ENCODE measurements at places on chromosomes 2 and 18.

DNA sequence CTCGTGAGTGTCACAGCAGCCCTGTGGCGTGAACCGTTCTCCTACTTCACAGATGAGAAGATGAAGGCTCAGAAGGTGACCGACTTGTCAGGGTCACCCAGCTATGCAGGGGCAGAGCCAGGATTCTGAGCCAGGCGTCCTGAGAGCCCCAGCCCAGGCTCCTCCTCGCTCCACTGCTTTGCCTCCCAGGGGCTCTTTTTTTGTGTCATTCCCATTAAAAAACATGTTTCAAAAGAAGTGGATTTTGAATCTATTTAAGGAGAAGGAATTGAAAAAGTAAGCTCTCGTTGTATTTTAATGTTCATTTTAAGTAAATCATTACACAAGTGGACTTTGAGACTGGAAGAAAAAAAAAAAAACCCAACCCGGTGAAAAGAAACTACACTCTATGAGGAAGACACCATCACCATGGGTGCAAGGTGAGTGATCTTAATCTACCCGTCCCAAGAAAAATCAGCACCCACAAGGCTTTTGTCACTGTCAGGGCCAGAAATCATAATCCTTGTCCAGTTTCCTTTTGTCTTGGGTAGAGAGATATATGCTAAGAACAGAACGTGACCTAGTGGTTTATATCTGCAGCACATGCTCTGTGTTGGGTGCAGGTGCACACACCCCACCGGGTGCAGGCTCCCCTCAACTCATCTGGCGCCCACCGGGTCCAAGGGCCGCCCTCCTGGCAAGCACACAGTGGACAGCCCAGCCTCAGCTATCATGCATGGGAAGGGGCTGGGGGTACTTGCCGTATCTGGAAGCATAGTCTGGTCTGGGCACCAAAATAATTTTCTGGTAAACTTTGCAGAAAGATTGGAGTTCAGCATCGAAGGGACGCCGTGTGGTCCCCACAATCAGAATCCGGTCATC is 73.5 kb upstream of the ASB18 start:
- DNase-seq = no peak

DNA sequence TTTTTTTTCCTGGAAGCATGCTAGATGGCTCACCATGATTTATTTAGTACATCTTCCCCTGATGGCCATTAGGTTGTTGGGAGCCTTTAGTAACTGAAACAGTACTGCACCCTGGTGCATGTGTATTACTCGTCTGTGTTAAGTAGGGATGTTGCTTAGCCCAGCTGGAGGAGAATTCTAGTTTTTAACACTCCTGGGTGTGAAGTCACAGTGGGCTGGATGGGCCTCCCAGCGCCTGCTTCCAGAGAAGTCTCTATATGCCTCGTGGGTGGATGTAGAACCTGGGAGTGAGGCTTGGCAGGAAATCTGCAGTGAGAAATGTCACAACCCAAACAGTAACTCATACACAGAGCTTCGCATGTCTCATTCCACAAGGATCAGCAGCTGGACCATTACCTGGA is 28.9 kb upstream of the NT5DC4 start:
- no peak for DNase-seq

GRCh38 chr2:213315168-213315876 is 31.1 kb downstream of the SPAG16 start:
- no peak for DNase-seq

GRCh38 chr2:102662833-102663232 is 43.5 kb downstream of the SLC9A2 start:
- no peak for DNase-seq

- DNase-seq = no peak
Observed at GRCh38 chr2:3341336-3341735, 36.3 kb downstream of the EIPR1 start.

- DNase-seq = no peak
Observed at GRCh38 chr2:239393388-239393940, 7.4 kb downstream of the HDAC4 start.

DNA sequence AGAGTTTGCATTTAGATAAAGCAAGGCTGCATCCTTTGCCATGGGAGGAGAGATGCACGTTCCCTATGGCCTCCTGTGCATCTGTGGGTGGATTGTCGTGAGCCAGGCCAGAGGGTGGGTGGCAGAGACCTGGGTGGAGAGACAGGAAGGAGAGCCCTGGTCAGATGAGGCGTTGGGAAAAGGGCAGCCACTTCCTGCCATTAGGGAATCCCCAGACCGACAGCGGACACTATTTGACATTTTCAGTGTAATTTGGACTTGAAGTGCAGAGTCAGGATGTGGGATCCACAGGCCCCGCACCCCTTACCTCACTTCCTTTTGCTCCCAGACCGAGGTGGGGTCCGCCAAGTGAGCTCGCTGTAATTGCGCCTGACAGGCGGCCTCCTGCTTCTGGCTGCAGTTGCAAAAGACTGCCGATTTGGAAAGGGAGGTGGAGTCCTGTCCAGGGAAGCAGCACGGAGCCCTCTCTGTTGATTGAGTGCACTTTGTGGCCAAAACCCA is 150.0 kb downstream of the DYSF start:
- peak; percentile 7 for DNase-seq

GRCh38 chr2:8650256-8650655 is 31.6 kb upstream of the ID2 start:
- DNase-seq = no peak

DNA sequence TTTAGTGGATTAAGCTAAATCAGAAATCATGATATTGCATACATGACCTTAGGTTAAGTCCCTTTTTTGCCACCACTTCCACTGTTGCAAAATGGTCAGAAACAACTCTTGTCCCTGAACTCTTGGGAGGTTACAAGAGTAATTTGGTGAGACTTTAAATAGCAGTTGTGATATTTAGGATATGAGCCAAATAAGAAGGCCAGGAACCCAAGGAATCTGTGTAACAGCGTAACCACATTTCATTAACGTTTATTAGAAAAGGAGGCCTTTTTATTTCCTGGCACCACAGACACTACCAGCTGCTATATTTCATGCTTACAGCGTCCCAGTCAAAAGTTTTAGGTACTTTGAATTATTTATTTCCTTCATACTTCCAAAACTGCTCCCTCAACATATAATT is 268.0 kb downstream of the GPD2 start:
- DNase-seq = no peak

DNA sequence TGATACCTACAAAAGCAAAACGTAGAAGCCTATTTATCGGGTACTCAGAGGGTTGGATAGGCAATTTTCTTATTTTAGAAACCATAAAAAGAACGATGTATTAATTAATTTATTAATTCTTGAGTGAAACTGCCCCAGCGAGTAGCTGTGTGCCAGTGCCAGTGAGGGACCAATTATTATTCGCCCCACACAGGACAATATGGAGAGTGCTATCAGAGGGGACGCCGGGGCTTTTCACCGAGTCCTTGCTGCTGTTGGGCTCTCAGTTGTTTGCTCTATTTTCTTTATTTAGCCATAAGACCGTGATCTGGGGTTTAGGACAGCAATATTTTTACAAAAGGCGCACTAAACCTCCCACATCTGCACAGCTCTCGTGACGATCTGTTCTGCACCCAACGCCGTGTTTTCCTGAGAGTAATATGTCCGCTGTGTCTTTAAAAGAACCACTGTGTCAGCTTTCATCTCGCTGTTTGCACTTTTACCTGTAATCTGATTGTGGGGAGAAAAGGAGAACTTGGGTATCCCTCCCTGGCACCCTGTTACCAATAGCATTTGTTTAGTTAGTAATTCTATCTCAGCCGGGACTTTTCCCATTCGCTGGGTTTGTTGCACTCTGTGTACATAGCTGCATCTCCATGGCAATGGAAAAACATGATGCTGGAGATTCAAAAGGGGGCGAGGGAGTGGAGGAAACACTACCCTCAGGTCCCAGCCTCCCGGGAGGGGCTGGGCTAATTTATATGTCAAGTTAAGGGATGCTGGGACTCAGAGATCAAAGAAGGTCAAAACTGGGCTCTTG is 30.1 kb upstream of the ZNF516 start:
- no peak for DNase-seq

DNA sequence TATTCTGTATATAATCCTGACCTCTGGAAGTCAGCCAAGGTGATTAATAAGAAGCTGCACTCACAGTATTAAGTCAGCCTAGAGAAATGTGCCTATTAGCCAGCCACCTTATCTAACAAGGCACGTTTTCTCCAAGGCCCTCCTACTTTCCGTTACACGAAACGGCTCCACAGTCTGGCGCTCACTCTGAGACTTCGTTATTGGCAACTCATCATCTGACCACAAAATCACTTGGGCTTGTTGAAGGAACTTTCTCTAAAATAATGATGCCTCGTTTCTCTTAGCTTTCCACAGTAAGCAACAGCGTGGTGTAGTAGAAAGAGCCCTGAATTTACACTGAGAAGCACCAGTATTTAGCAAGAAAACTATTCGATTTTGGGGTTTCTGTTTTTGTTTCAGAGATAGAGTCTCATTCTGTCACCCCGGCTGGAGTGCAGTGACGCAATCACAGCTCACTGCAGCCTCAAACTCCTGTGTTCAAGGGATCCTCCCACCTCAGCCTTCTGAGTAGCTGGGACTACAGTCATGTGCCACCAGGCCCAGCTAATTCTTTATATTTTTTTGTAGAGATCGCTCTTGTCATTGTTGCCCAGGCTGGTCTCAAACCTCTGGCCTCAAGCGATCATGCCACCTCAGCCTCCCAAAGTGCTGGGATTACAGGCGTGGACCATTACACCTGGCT is 53.6 kb upstream of the SLC14A1 start:
- no peak for DNase-seq

GRCh38 chr2:34317797-34318196 is 718.7 kb upstream of the FAM98A start:
- no peak for DNase-seq

GRCh38 chr2:230904856-230905447 is 20.1 kb downstream of the GPR55 start:
- DNase-seq = no peak

- no peak for DNase-seq
Observed at GRCh38 chr2:152822676-152823075, 104.3 kb downstream of the ARL6IP6 start.

GRCh38 chr2:48613211-48613610 is 4.4 kb upstream of the GTF2A1L start:
- DNase-seq = no peak

GRCh38 chr2:239765076-239765845 is 259.9 kb downstream of the NDUFA10 start:
- no peak for DNase-seq

- no peak for DNase-seq
Observed at GRCh38 chr2:157895531-157895930, 19.4 kb upstream of the ACVR1 start.

DNA sequence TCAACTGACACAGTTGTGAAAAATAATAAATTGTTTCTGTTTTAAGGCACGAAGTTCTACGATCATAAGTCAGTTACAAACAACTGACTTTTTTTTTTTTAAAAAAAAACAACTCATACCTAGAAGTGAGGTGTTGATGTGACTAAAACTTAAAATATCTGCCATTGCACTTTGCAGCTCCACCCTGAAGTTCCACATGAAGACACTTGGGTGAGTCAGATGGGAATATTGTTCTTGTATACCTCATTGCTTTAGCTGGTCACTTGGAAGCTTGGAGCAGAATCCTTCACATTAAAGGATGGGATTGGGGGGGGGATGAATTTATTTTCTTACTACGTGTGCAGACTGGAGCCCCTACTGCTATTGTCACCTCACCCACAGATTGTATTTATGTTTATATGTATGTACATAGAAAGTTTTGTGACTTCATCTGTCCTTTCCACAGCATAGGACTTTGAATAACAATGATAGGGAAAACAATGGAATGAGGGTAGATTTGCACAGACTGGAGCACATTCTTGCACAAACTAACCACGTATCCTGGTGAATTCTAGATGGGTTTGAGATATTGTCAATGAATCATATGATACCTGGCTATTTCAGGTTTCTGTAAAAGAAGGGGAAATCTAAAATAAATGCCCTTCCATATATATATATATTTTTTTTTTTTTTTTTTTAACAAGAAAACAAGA is 57.9 kb upstream of the ARHGAP15 start:
- DNase-seq = no peak

DNA sequence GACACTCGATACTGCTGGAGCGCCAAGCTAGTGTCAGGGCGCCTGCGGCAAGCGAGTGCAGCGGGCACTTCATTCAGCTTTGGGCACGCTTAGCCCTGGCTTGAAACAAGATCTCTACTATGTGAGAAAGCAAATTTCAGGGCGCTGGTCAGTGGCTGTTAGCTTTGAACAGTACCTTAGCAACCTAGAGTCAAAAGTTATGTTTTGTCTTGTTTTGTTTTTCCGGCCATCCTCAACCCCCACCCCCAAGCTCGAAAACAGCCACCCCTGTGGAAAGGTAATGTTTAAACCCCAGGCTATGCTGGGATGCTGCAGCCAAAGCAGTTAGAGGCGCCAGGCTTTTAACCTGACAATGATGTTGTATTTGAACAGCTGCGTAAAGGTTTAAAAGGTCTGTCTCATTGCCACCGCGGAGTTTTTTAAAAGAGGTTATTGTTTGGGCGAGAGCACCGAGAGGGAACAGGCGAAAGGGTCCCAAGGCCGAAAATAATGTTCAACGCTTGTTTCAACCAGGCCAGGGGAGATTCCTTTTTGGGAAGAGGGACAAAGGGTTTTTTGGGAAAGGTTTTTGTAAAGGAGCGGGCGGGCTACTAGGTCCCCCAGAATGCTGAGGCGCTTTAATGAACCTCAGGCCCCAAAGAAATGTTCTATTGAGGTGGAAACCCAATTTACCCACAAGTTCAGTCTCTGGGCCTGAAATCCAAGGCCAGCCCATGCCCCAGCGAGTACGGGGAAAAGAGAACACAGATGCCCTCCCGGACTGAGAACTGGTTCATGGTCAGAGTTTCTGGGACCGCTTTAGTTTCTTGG is 2.3 kb upstream of the HOXD10 start:
- no peak for DNase-seq

GRCh38 chr18:6785001-6785400 is 55.5 kb downstream of the ARHGAP28 start:
- DNase-seq = no peak

DNA sequence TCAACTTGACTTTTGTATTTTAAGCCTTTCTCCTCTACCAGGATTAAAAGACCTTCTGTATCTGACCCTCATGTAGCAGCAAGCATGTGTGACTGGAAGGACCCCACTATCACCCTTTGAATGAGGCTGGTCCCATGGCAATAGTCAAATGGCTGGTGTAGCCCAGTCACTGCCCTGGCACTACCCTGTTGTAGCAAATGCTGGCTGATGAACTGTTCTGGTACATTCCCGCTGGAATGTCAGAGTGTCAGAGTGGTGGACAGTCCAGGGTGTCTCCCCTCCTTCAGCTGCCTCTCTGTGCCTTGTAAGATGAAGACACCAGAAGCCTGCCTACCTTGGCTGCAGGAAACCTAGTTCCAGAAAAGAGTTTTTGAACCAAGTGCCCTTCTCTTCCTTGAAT is 115.7 kb downstream of the ACKR3 start:
- no peak for DNase-seq

- no peak for DNase-seq
Observed at GRCh38 chr18:63065172-63065571, 254.4 kb downstream of the BCL2 start.

- DNase-seq = no peak
Observed at GRCh38 chr2:212957624-212958023, 193.8 kb downstream of the IKZF2 start.

- DNase-seq = no peak
Observed at GRCh38 chr2:127100251-127101047, 6.5 kb downstream of the BIN1 start.

GRCh38 chr2:233261819-233262555 is 10.5 kb downstream of the ATG16L1 start:
- no peak for DNase-seq
